ENCODE measurements at places on chromosomes 3 and 15.

DNA sequence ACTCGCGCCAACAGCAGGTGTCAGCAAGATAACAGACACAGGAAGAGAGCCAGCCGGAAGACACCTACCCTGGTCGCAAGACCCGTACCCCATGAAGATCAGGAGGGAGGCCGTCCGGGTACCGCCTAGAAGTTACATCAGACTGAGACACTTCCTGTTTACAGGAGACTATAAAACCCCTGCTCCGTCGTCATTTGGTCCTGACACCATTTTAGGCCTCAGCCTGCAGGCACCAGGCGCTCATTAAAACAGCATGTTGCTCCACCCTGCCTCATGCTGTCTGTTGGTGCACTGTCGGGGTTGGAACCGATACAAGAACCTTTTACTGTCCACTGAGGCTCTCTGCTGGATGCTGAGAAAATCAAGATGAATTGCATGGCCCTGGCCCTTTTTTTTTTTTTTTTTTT is 15.6 kb upstream of the PRTG start:
- DNase-seq = no peak

DNA sequence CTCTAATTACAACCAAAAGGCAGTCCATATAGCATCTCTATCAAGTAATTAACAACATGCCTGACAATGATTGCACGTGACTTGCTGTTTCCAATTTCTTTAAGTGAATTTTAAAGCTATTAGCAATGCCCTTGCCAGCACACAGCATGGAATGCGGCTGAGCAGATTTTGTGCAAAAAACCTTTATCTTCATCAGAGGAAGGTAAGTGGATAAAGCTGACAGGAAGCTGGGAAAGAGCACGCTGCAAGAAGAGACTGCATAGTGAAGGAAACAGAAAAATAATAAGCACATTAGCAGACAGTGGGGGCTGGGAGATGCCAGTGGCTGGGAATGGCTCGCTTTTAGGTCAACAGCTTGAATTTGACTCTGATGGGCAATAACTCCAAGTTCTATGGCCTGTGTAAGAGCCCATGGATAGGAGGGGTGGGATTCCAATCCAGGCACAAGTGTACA is 138.8 kb downstream of the PDZRN3 start:
- DNase-seq = no peak

GRCh38 chr15:85104584-85104983 is 122.9 kb downstream of the PDE8A start:
- no peak for DNase-seq

DNA sequence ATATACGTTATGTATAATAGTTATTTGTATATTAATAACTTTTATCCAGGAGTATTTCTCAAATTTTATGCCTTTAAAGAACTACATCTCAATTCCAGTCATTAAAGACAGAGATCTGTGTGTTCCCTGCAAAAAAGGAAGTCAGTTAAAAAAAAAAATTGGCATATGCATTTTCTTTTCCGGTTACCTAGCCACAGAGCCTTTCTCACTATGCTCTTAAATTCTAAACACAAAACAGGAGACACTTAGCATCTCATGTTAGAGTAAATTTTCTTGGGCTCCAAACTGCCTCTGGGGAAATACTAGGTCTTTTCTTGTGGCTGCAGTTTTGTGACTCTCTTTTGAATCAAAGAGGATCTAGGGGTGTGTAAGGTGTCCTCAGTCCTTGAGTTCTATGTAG is 105.9 kb downstream of the KCNH8 start:
- DNase-seq = no peak
